ENCODE measurements at places on chromosomes 5 and 9. TPM values are rescaled to one million over a fixed set of nuclear protein-coding genes. Genes with fewer than 3 reads are reported as not detected.

GRCh38 chr9:1049641-1050040, 516 bp upstream of the DMRT2 start:
- peaks cover 4% of the 10 kb centered on the region for H3K4me1 ChIP-seq
- DNase-seq: no peak
- no peak overlapping the region for H3K4me3 ChIP-seq
- H3K27me3 ChIP-seq: peaks cover 95% of the 10 kb centered on the region
- H3K27ac ChIP-seq: no peak overlapping the region
- no peaks in the 10 kb centered on the region for H3K36me3 ChIP-seq

DNA sequence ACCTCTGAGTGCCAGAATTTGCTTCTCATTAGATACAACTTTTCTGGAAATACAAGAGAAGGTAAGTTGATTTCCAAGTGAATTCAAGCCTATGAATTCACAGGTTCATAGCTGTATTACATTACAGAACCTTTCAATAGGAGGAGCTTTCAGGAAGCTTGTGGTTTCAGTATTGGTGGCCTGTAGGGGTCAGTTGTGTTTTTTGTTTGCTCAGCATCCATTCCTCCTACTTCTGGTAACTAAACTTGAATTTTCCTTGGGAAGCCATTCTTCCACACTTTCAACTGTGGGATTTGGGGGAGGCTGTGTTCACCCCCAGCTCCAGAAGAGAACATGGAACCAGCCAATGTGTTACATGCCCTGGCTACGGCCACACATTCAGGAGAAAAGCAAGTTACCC, 5.6 kb upstream of the CYSTM1 start:
- H3K27me3 ChIP-seq: no peaks in the 10 kb centered on the region
- peak; percentile 20 for DNase-seq
- H3K36me3 ChIP-seq: no peaks in the 10 kb centered on the region
- H3K27ac ChIP-seq: no peak overlapping the region
- peaks cover 16% of the 10 kb centered on the region for H3K4me1 ChIP-seq

GRCh38 chr9:97717866-97718265, 20.7 kb upstream of the XPA start:
- DNase-seq: no peak
- H3K27me3 ChIP-seq: no peaks in the 10 kb centered on the region
- no peaks in the 10 kb centered on the region for H3K4me1 ChIP-seq
- no peak overlapping the region for H3K27ac ChIP-seq

- DNase-seq: no peak
- H3K36me3 ChIP-seq: no peaks in the 10 kb centered on the region
- H3K27me3 ChIP-seq: no peaks in the 10 kb centered on the region
- no peak overlapping the region for H3K27ac ChIP-seq
- no peak overlapping the region for H3K4me3 ChIP-seq
- H3K4me1 ChIP-seq: no peaks in the 10 kb centered on the region
These were observed 19.4 kb downstream of the LURAP1L start for GRCh38 chr9:12794101-12794799.

GRCh38 chr5:143186623-143187022, 216.9 kb downstream of the NR3C1 start:
- H3K36me3 ChIP-seq: no peaks in the 10 kb centered on the region
- no peaks in the 10 kb centered on the region for H3K4me1 ChIP-seq
- no peak overlapping the region for H3K4me3 ChIP-seq
- DNase-seq: no peak
- H3K27ac ChIP-seq: no peak overlapping the region
- no peaks in the 10 kb centered on the region for H3K27me3 ChIP-seq

DNA sequence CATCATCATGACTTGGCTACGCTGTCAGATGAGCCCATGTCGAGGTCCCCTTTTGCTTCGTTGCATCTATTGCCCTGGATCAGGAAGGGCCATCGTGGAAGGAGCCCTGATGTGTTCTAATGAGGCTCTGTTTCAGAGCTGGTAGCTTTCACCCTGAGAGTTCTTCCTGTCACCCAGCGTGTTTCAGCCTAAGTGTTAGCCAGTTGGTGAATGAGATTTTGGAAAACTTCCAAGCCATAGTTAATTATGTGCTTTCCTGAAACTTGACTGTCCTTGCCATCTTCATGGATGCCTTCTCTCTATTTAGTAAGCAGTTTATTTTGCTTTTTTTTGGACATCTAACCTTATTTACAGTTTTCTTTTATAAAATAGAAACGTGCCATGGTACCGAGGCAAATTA, 1695.4 kb upstream of the WWC1 start:
- no peaks in the 10 kb centered on the region for H3K4me1 ChIP-seq
- H3K4me3 ChIP-seq: no peak overlapping the region
- no peaks in the 10 kb centered on the region for H3K36me3 ChIP-seq
- H3K27me3 ChIP-seq: no peaks in the 10 kb centered on the region
- DNase-seq: no peak

- no peaks in the 10 kb centered on the region for H3K27me3 ChIP-seq
- H3K4me1 ChIP-seq: peaks cover under 1% of the 10 kb centered on the region
- DNase-seq: peak; percentile 6
- no peaks in the 10 kb centered on the region for H3K36me3 ChIP-seq
These were observed 53.3 kb upstream of the ANGPTL2 start for GRCh38 chr9:127175764-127176163.

GRCh38 chr9:128150594-128151308, 1.5 kb downstream of the LCN2 start:
- H3K4me1 ChIP-seq: no peaks in the 10 kb centered on the region
- no peak overlapping the region for H3K4me3 ChIP-seq
- no peak overlapping the region for H3K27ac ChIP-seq

- H3K4me3 ChIP-seq: no peak overlapping the region
- H3K4me1 ChIP-seq: peaks cover 15% of the 10 kb centered on the region
- H3K36me3 ChIP-seq: no peaks in the 10 kb centered on the region
- DNase-seq: no peak
- no peaks in the 10 kb centered on the region for H3K27me3 ChIP-seq
These were observed 54.8 kb downstream of the MAPKAP1 start for GRCh38 chr9:125652233-125652594.

- no peaks in the 10 kb centered on the region for H3K27me3 ChIP-seq
- H3K27ac ChIP-seq: no peak overlapping the region
- no peaks in the 10 kb centered on the region for H3K36me3 ChIP-seq
- no peak for DNase-seq
These were observed 132.5 kb downstream of the GABRB2 start for GRCh38 chr5:161414037-161414436.

- H3K4me3 ChIP-seq: no peak overlapping the region
- no peaks in the 10 kb centered on the region for H3K36me3 ChIP-seq
- no peaks in the 10 kb centered on the region for H3K27me3 ChIP-seq
- DNase-seq: peak; percentile 36
- H3K4me1 ChIP-seq: peaks cover 6% of the 10 kb centered on the region
These were observed 53.4 kb upstream of the GLIS3 start for GRCh38 chr9:4353236-4353635.

The TAF11L5 gene
- not detected for polyA plus RNA-seq

The NR2F1-AS1 gene
- polyA plus RNA-seq: 62.1 TPM

The UGT3A2 gene
- polyA plus RNA-seq: 0.08 TPM

The STXBP1 gene
- 29.7 TPM for polyA plus RNA-seq

The CYLC2 gene
- polyA plus RNA-seq: not detected

The ALG2 gene
- polyA plus RNA-seq: 19.2 TPM

The TAF11L10 gene
- polyA plus RNA-seq: not detected

The PGGT1B gene
- 35.8 TPM for polyA plus RNA-seq

Measured in adrenal gland (tissue), 19 donors.